AG09309 (cell line): ENCODE measurements at places on chromosomes 6 and 20.

DNA sequence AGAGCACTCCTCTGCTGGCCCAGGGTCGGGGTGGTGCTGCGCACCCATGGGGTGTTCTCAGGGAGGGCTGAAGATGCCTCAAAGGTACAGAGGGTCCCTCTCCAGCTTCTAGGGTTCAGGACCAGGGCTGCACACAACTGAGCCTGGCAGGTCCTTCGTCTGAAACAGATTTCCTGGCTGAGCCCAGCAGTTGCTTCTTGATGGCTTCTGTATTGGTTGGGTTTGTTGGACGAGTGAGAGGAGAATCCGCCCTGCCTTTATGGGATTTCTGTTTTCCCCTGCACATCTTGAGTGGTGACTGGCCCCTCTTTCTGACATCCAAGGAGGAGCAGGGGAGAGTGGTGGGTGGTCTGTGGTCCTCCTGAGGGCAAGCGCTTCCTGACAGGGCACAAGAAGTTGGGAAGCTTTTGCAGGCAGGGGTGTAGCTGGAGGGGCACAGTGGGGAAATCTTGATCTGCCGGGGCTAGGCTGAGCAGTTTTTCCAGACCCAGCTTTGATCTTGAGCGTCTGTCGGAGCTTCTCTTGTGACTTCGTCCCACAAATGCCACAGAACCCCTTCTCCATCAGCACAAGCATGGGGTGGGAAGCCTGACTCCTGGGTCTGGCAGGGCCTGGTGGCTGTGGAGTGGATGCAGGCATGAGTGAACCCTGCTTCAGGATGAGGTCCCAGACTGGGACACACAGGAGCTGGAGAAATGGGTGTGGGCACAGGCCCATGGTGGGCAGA lies 116.5 kb downstream of the SYNDIG1 start:
- DNase-seq = no peak

- DNase-seq = no peak
These were observed 110.1 kb downstream of the TNFAIP3 start for GRCh38 chr6:137977206-137977605.

GRCh38 chr6:152206072-152206818 lies 398.8 kb downstream of the ESR1 start:
- DNase-seq = no peak

DNA sequence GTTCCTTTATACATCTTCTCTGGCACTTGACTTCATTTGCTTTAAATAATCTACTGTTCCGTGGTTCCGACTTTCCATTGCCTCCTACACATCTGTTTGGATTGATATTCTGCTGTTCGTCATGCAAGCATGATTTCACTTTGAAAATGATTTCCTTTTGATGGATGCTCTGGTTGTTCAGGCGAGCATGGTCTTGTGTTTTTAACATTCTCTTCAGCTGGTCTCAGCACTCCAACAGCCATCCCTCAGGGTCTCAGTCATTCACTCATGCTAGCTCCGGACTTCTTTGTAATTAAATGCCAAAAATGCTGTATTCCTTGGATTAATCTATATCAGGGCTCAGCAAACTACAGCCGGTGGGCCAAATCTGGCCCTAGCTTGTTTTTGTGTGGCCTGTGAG lies 27.2 kb upstream of the SPACA1 start:
- no peak for DNase-seq

DNA sequence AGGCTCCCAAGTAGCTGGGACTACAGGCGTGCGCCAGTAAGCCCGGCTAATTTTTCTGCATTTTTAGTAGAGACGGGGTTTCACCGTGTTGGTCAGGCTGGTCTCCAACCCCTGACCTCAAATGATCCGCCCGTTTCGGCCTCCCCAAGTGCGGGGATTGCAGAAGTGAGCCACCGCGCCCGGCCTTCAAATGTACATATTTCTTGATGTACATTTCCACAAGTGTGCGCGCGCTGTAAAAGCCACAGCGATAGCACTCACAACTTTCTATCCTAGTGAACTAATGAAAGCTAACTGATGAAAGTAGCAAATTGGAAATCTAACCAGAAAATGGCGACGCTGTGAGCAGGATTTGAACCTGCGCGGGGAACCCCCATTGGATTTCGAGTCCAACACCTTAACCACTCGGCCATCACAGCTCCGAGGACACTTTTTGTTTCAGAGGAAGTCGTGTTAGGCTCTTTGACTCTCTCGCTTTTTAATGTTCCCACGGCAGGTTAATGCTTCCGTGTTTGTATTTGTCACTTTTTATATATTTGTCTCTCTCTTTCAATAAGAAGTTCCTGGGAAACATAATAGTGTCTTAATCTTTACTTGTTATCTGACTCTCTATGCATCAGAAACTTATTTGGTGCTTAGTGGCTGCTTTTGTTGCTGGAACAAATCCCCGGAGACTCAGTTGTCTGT lies 199.4 kb upstream of the ZNF184 start:
- DNase-seq = no peak
